ENCODE measurements at places on chromosomes 2 and 18.

DNA sequence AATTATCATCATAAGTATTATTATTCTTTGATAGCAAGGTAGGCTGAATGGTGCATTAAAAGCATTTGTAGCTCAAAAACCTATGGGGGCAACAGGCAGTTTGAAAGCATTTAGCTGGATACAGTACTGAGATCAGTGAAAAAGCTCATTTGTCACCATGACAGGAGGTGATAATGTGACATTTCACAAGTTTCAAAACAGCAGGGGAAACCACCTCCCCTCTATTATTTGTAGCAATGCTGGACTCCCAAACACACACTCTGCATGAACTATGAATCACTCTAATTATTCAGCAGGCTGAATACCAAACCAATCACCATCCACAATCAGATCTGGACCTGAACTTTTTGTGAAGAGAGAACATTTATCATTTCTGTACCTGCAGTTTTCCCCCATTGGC is 63.4 kb downstream of the MYO5B start:
- peak; percentile 32 for DNase-seq

- no peak for DNase-seq
Measured at GRCh38 chr18:37967261-37967660, 401.7 kb upstream of the CELF4 start.

DNA sequence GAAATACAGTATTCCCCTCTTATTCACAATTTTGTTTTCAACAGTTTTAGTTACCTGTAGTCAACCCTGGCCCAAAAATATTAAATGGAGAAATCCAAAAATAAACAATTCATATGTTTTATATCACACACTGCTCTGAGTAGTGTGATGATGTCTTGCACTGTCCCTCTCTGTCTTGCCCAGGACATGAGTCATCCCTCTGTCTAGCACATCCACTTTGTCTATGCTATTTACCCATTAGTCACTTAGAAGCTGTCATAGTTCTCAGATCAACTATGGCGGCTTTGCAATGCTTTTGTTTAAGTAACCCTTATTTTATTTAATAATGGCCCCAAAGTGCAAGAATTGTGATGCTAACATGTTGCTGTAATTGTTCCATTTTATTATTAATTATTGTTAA is 380.6 kb upstream of the REG3G start:
- no peak for DNase-seq

GRCh38 chr2:241641631-241642030 is 4.1 kb downstream of the ATG4B start:
- no peak for DNase-seq

GRCh38 chr18:36312806-36313395 is 15.4 kb downstream of the FHOD3 start:
- DNase-seq, result no peak

Measured in Ammon's horn (tissue), 1 donor.